Right ventricle myocardium inferior (tissue), 1 donor: ENCODE measurements at places on chromosomes 2 and 18.
A peak's percentile ranks its signal among the peaks of the same experiment; 100 is the strongest.

DNA sequence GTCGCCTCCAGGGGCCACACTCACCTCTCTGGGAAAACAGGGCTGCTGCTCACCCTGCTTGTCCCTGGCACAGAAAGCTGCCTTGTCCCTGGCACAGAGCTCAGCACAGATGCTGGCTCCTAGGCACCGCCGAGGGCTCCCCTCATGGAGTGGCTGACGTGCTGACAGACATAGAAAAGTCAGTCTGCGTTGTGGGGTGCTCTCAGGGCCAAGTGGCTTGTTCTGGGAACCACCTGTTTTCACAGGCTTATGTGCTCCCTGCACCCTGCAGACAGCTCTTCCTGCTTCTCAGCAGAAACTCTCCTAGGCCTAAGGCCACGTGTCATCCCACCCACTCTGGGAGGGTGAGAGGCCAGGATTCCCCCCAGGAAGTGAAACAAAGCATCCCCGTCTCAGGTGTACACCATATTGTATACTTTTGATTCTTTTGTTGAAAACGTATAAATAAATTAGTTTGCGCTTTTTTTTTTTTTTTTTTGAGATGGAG is 84.7 kb upstream of the TMEM200C start:
- DNase-seq = no peak

DNA sequence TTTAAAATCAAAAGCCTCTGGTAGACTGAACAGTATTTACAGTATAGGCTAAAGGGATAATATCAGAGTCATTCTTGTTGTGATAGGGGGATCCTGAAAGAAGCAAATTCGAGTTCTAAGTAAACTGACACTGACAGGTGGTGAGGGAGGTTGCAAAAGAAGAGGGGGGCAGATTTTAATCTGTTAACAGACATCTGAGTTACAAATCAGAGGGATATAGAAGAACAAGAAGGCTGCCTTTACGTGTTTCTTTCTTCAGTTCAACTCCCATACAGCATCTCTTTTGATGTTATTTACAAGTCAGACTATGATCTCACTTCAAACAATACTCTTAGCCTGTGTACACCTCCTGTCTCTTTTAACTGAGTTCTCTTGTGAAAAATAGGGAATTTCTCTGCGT is 16.3 kb upstream of the ITGA4 start:
- DNase-seq = no peak

DNA sequence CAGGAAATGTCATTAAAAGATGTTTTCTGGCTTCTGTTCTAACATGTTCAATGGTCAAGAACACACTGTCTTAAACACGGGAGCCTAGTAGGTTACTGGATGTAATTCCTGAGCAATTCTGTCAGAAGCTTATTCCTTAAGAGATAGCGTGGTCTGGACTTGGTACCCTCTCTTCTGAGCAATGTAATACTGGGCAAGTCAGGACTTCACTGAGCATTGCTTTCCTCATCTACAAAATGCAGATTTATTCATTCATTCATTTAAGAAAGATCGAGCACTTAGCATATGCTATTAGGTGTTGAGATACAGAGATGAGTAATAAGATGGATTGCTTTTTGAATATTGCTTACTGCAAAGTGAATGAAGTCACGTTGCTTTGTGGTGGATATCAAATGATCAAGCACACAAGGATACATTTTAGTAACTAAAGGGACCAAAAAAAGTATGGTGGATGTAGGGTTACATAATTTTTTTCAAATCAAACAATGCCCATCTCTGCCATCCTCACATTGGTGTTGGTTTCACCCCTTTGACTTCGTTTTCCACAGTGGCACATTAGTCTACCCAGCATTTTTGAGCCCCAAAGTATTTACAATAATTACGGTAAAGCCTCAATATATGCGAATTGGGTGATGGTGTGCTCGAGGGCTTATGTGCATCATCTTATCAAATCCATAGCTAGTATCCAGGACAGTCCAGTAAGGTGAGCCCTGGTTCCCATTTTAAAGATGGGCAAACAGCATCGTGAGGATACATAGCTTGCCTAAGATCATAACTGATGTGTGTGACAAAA is 65.3 kb downstream of the ZC3H6 start:
- DNase-seq = no peak

- DNase-seq = peak; percentile 76
These were observed 476 bp downstream of the STRN start for GRCh38 chr2:36965751-36966369.
